Lower leg skin (tissue), 4 donors: ENCODE measurements at places on chromosomes 16 and 17.

DNA sequence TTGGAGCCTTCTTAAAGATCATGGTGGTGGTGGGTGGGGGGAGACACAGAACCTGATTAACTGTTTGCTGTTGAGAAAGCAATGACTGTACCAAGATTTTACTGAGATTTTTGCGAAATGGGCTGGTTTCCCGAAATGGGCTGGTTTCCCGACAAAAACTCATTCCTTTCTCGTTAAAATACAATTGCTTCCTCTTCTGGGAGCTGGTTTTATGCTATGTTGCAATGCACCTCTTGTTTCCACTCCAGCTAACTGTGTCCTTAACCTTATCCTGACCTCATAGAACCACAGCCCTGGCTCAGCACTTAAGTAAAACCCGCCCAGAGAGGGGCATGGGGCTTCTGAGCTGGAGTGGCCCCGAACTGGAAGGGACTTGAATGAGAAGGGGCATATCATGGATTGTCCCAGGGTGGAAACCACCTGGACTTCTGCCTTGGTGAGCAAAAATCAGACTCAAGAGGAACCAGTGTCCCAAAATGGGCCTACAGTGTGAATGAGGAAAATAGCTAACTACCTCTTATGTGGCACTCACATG, 20.9 kb downstream of the FAM20A start:
- DNase-seq: no peak

GRCh38 chr16:1696863-1697262, 9.1 kb upstream of the MAPK8IP3 start:
- no peak for DNase-seq

DNA sequence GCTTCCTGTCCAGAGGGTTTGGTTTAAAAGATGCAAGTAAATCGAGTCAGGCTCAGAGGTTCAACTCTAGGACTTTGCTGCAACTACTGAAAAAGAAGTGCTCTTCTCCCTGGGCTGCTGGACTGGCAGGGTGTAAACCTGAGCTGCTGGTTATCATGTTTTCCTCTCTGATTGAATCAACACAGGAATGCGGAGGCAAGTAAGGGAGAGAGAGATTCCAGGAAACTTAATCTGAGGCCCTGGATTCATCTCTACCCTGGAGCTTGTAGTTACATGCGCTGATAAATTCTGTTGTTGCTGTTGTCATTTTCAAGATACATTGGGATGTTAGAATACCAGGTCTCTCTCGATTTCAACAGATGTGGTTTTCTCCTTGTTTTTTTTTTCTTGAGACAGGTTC, 8.2 kb upstream of the HS3ST3A1 start:
- DNase-seq: no peak

DNA sequence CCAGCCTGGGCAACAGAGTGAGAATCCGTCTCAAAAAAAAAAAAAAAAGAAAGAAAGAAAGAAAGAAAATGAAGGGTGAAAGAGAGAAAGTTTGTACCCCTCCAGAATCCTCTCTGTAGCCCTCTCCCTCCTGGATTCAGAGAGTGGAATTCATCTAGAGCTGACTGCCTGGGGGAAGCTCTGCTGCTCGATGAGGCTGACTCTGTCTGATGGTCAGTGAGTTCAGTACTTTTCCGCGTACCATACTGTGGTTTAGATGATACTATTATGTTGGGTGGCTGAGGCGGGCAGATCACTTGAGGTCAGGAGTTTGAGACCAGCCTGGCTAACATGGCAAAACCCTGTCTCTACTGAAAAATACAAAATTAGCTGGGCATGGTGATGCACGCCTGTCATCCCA, 14.8 kb downstream of the TMEM94 start:
- no peak for DNase-seq

GRCh38 chr16:81451753-81452680, 7.4 kb downstream of the CMIP start:
- DNase-seq: peak; percentile 42
